GM23338 (cell line): ENCODE measurements at places on chromosomes 5 and 9.
A peak's percentile ranks its signal among the peaks of the same experiment; 100 is the strongest.

- no peak for DNase-seq
Observed at GRCh38 chr5:155826611-155827507, 500.1 kb upstream of the SGCD start.

DNA sequence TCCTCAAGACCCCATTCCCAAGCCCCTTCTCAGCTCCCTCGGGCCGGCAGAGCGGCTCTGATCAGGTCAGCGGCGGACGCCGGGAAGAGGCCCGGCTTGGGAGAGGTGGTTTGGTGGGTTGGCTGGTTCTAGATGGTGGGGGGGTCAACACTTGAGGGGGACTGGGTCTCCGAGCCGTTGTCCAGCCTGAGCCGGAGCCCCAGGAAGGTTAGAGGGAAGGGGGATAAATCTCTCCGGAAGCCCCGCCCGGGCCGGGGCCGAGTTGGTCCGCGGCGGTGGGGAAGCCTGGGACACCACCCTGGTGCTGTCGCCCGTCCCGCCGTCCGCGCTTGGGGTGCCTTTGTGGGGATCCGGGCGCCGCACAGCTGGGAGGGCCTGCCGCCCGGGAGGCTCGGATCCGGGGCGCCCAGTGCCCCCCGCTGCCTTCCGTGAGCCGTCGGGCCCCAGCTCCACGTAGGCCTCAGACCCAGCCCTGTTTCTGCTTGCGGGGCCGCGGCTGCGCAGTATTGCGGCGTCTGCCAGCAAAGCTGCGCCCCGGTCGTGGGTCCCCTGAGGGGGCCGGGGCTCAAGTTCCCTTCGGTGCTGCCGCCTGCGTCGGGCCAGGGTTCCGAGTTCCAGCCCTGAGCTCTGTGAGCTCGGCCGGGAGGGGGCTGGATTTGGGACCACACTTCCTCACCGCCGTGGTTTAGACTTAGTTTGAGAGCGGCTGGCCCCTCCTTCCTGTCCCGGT is 542 bp upstream of the TRIM52 start:
- peak; percentile 81 for DNase-seq

DNA sequence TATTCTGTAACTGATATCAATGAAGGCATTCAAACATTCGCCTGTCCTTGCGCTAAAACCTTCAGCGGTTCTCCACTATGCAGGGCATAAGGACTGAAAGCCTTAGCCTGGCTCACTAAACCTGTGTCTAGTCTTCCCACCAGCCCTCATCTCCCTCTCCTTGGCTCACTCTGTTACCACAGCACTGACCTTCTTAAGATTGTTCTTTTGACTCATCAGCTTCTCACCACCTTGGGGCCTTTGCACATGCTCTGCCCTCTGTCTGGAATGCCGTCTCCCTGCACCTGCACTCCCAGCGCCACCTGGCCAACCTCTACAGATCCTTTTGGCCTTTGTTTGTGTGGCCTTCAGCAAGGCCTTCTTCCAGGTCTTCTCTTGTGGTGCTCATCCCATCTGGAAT is 131.8 kb upstream of the IER5L start:
- no peak for DNase-seq

GRCh38 chr5:159395202-159395601 is 64.9 kb upstream of the IL12B start:
- DNase-seq, result no peak

GRCh38 chr5:16891033-16891432 is 45.1 kb downstream of the MYO10 start:
- no peak for DNase-seq

DNA sequence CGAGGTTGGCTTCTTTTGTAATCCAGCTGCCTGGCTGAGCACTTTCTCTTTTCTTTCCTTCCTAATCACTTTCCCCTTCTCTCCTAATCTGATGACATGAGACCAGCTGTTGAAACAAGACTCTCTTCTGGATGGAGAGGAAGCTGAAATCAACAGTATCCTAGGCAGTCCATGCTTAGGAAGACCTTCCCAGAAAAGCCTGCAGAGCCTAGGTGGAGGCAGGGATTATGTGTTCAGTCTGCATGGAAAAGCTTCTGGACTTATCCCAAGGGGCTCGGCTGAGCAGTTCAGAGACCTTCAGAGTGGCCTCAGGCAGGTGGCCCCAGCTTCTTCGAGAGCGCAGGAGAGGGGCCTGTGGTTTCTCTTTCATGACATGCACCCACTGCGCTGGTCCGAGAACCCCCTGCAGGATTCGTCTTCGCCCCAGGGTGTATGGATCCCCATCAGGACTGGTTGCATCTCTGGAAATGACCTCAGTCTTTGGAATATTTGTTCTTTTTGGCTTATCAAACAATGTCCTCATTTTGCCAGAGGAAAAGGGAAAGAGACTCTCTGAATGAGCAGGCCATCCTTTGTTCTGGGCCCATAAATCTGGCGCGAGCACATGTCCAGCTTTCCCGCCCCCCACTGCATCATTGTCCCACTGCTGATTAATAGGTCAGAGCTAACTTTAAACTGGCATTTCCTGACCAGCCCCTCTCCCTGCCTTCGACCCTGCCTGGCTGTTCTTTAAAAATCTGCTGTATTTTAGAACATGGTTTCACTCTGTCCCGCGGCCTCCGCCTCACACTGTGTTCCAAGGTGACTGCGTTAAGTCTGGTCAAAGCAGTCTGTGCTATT is 177.9 kb upstream of the KLF4 start:
- no peak for DNase-seq

GRCh38 chr9:89274838-89275237 is 36.2 kb upstream of the CKS2 start:
- no peak for DNase-seq

- DNase-seq, result peak; percentile 92
Observed at GRCh38 chr5:135944967-135945560, 9.7 kb downstream of the LECT2 start.

- no peak for DNase-seq
Observed at GRCh38 chr9:112787978-112788377, 37.4 kb downstream of the SNX30 start.

DNA sequence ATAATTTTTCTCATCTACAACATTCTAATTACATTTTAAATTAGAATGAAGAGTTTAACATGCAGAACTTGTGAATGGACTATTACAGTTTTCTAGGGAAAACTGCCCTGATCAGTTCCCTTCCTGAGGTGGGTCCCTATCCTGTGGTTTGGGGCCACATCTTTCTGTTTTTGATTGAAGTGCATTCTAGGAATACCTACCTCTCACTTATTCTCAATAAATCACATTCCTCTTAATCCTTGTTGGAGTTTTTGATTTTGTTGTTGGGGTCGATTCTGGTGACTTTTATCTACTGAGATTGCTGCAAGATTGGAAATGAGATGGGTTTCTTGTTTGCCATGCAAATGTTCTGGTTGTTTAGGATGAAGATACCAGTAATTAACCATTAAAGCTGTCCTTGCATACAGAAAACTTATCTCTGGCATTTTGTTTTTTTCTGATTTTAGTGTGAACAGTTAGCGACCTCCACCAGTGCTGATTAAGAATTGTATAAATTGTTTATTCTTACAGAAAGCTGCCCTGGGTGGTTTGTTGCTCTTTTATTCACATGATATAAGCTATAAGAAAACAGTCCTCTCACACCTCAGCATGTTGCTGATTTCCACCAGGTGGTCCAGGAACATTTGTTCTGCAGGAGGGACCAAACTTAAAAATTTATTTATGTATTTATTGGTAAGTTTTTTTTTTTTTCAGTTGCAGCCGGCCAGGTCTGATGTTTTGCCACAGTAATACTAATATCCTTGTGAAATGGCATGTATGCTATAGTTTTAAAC is 269.9 kb downstream of the FANCC start:
- DNase-seq, result no peak

DNA sequence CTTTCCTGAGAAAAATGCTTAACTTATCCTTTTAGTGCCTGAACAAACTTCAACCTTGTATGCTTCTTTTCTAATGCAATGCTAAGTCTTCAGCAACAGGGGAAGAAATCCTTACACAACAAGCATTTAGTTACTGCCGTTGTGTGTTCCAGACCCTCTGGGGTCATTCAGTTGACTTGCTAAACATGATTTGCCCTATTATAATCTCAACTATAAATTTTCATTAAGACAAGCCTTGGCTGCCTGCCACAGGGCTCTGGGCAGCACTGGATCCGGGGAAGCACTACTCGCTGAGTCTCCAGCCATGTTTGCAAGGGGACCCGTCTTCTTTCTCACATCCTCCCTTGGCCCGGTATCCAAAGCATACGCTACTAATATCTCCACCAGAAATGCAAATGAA is 58.1 kb downstream of the PTCH1 start:
- DNase-seq, result no peak

DNA sequence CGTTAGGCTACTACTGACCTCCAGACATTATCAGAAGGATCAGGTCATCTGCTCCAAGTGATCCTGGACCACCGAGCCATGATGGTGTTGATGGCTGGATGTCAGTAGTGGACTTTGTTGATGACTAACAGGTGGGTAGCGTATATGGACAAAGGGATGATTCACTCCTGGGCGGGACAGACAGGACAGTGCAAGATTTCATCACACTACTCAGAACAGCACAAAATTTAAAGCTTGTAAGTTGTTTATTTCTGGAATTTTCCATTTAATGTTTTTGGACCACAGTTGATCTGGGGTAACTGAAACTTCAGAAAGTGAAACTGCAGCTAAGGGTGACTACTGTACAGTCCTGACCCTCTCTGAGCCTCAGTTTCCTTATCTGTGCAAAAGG is 12.7 kb downstream of the PDGFRB start:
- DNase-seq, result no peak

GRCh38 chr9:107064378-107064777 is 201.4 kb downstream of the ZNF462 start:
- no peak for DNase-seq

GRCh38 chr5:18281947-18282581 is 647.8 kb downstream of the TAF11L14 start:
- peak; percentile 32 for DNase-seq

DNA sequence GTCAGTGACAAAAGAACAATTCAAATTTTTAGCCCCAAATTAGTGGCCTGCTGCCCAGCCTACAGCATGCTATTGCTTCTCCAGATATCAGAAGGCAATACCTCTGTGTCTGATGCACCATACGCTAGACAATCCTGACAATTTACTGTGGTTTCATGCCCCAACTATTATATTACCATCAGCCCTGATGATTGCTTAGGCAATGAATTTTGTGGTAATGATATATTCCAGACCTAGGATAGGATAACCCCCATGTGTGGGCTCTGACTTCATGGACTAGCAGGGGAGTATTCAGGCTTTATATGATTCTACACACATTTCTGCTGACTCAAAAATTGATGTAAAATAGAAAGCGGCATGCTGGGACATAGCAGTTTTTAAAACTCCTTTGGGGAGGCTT is 168.7 kb upstream of the FST start:
- no peak for DNase-seq

DNA sequence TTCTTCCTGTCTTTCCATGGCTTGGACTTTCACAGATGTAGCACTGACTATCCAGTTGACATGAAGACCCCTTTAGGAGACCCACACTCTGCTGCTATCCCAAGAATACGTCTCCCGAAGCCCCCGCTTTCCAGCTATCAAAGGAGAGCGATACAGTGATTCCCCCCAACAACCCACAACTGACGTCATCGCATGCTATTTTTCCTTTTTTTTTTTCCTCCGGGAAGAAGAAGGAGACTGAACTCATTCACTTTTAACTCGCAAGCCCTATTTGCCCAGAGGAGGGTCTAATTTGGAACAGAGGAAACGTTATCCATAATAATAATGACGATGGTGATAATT is 2.1 kb downstream of the PAPPA start:
- peak; percentile 31 for DNase-seq

- DNase-seq, result no peak
Observed at GRCh38 chr5:32170303-32171151, 3.6 kb downstream of the GOLPH3 start.

- no peak for DNase-seq
Observed at GRCh38 chr5:149152317-149152746, 11.0 kb downstream of the ABLIM3 start.

GRCh38 chr9:4538107-4538506 is 47.8 kb downstream of the SLC1A1 start:
- no peak for DNase-seq

DNA sequence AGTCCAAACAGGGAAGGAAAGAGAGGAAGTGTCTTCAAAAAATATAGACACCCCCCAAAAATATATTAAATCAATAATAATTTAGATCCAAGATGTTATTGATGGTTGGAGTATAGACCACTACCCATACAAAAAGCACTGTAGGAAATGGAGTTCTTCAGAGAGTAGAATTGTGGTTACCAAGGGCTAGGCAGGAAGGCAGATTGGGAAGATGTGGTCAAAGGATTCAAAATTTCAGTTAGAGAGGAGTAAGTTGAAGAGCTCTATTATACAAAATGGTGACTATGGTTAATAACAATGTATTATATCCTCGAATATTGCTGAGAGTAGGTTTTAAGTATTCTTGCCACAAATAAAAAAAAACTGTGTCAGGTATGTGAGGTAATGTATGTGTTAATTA is 149.4 kb downstream of the CWC27 start:
- DNase-seq, result no peak

- no peak for DNase-seq
Observed at GRCh38 chr9:128632486-128632885, 24.2 kb downstream of the DYNC2I2 start.

DNA sequence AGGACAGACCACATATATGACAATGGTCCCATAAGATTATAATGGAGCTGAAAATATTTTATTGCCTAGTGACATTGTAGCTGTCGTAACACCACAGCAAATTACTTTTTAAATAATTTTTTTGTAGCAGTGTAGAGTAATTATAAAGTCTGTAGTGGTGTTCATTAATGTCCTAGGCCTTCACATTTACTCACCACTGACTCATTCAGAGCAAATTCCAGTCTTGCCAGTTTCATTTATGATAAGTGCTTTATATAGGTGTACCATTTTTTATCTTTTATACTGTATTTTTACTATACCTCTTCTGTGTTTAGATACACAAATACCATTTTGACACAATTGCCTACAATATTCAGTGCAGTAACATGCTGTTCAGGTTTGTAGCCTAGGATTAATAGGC is 67.6 kb downstream of the TLE4 start:
- DNase-seq, result no peak

DNA sequence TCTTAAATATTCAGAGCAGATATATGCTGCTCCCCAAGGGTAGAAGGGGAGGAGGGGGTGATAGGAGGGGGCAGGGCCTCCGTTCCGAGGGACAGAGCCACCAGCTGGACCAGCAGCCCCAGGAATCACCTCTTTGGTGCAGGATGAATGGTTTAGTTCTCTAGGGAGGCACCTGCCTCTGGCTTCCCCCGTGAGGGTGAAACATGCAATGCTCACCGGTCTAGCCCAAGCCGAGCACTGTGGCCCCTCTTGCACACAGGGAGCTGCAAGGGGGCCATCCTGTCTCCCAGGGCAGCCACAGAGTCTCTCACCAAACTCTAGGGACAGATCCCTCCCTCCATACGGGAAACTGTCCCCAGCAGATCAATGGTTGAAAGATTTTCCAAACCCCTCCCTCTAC is 163.7 kb downstream of the DAB2IP start:
- DNase-seq, result no peak

DNA sequence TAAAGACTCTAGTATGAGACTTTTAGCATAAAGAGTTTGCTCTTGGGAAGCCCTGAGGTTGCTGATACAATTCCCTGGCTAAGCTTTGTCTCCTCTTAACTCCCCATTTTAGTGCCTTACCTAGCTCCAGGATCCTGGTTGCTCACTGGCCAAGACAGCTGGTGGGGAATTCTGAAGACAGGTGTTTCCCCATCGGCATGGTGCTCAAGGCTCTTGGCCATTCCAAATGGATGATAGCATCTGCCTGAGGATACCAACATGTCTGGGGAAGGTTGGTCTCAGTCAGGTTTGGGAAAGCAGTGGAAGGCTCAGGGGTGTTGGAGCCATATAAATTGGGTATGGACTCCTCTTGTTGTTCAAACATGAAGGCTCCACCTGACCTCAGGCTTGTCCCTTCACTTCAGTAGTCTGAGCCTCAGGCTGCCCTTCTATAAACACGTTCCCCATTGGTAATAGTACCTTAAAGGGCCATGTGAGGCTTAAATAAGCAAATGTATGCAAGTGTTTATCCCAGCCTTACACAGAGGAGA is 44.5 kb upstream of the CXCL14 start:
- no peak for DNase-seq
